WTC11 (cell line): ENCODE measurements at places on chromosomes 16 and 17. TPM values are rescaled to one million over a fixed set of nuclear protein-coding genes. Genes with fewer than 3 reads are reported as not detected.

ABCC6 gene
- total RNA-seq: 1.3 to 2.0 TPM (median 1.8 TPM) in 3 replicates

CEP295NL gene
- total RNA-seq: 0.61 to 0.89 TPM (median 0.89 TPM) in 3 replicates

CIITA gene
- 0.21 to 0.27 TPM (median 0.26 TPM) in 3 replicates for total RNA-seq

BCL6B gene
- 11.4 to 13.5 TPM (median 12.3 TPM) in 3 replicates for total RNA-seq

TAT gene
- total RNA-seq: 0.66 to 0.89 TPM (median 0.68 TPM) in 3 replicates

TBC1D28 gene
- 0.09 to 0.15 TPM in 2 of 3 replicates, not detected in the other for total RNA-seq

SLC35G6 gene
- 0.16 to 0.26 TPM (median 0.18 TPM) in 3 replicates for total RNA-seq

ZNF469 gene
- total RNA-seq: 1.8 to 3.2 TPM (median 2.4 TPM) in 3 replicates

KCTD5 gene
- 24.8 to 27.8 TPM (median 27.2 TPM) in 3 replicates for total RNA-seq

USP43 gene
- 6.8 to 8.6 TPM (median 7.3 TPM) in 3 replicates for total RNA-seq
